ENCODE measurements at places on chromosomes 6 and 20.
A peak's percentile ranks its signal among the peaks of the same experiment; 100 is the strongest.

GRCh38 chr20:1185790-1186334 is 1.1 kb upstream of the TMEM74B start:
- peak; percentile 62 for DNase-seq

DNA sequence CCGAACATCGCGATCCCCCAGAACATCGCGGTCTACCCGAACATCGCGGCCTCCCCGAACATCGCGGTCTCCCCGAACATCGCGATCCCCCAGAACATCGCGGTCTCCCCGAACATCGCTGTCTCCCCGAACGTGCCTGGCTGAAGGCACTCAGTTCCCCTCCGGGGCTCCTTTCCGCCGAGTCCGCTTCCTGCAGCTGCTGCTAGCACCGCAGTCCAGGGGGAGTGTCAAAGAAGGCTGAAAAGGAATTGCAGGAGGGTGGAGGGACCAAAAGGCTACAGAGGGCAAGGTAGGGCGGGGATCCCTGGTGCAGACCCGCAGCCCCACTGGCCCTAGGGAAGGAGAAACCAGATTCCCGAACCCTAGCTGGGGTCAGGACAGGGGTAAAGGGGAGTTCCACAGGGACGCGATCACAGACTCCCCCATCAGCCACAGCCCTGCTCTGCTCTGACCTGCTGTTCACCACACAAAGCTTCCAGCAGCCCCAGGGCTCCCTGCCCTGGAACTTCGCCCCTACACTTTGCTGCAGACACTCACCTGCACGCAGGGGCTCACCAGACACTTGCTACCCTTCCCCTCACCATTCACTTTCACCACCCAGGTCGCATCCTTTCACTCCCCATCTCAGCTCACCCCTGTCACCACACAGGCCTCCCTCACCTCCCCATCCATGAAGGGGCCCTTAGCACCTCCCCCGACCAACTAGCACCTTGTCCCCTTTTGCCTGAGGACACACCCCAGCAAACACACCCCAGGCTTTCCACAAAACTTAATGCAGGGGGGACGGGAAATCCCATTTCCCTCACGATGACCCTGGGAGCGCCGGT is 1.7 kb downstream of the ULBP1 start:
- peak; percentile 38 for DNase-seq

DNA sequence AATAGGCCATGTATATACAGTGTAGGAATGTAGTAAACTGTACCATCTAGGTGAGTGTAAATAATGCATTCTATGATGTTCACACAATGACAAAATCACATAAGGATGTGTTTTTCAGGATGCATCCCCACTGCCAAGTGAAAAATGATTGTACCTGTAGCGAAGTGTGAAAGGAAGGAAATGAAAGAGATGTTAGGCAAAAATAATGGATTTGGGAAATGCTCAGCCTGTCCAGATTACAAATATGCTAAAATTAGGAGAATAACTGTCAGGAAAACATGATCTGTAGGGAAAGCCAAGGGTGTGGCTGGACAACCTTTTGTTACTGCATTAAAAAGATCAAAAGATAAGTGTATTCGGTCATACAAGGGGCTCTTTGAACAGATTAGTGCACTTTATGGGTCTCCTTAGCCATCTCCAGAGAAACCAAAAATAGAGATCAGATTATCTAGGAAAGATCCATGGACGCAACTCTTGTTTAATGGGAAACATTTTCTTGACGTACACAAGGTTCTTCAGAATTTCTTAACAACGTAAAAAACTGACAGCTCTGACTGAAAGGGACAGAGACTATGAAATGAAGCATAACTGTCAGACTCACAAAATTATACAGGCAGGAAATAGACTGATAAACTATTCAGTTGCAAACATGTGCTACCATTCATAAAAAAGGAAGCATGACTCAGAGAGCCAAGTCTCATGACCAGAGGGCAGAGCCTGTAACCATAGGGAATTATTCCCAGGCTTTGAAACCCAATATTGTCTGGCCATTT is 253.6 kb upstream of the RAB32 start:
- no peak for DNase-seq

GRCh38 chr6:38783443-38784228 is 68.5 kb downstream of the DNAH8 start:
- no peak for DNase-seq

DNA sequence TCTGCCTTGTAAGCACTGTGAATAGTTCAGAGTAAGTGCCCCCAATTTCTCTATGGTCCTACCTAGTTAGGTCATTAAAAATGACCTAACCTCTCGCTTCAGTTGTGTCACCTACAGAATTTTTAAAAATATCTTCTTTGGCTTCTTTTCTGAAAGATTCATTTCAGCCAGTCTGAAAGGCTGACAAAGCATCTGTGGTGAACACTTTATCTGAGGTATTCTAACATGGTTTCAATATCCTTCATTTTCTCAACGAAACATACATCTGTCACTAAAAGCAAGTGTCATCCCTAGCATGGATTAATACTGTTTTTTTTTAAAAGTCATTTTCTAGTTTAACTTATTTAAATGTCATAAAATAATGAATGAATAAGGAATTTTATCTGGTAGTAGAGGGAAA is 5.1 kb downstream of the DPM1 start:
- no peak for DNase-seq

Measured in CD8-positive, alpha-beta T cell (primary cell).